ENCODE measurements at places on chromosomes 12 and 14. TPM values are rescaled to one million over a fixed set of nuclear protein-coding genes. Genes with fewer than 3 reads are reported as not detected.

CATSPERB gene
- total RNA-seq: not detected

IRAK3 gene
- 2.9 TPM for total RNA-seq

RFLNA gene
- total RNA-seq: 0.41 TPM

CLEC4A gene
- total RNA-seq: not detected

PIP4K2C gene
- total RNA-seq: 9.9 TPM

DUSP6 gene
- total RNA-seq: 216 TPM

C1R gene
- 1.4 TPM for total RNA-seq

FOXN4 gene
- not detected for total RNA-seq

ZNF10 gene
- total RNA-seq: 1.8 TPM

AQP2 gene
- total RNA-seq: not detected

SMIM41 gene
- not detected for total RNA-seq

CCDC196 gene
- total RNA-seq: not detected

CEBPE gene
- total RNA-seq: not detected

LRTM2 gene
- not detected for total RNA-seq

OR6C2 gene
- not detected for total RNA-seq

MMP17 gene
- 24.3 TPM for total RNA-seq

TMEM63C gene
- total RNA-seq: 0.35 TPM

SLC38A6 gene
- 40.9 TPM for total RNA-seq

DAO gene
- not detected for total RNA-seq

GYS2 gene
- total RNA-seq: not detected

FBLN5 gene
- 1.1 TPM for total RNA-seq
